ENCODE measurements at places on chromosomes 1 and 21.

GRCh38 chr1:109253803-109254620 is 4.7 kb downstream of the CELSR2 start:
- peak; percentile 31 for ATAC-seq

- ATAC-seq: no peak
These were observed 12.8 kb downstream of the PMVK start for GRCh38 chr1:154923695-154924094.

DNA sequence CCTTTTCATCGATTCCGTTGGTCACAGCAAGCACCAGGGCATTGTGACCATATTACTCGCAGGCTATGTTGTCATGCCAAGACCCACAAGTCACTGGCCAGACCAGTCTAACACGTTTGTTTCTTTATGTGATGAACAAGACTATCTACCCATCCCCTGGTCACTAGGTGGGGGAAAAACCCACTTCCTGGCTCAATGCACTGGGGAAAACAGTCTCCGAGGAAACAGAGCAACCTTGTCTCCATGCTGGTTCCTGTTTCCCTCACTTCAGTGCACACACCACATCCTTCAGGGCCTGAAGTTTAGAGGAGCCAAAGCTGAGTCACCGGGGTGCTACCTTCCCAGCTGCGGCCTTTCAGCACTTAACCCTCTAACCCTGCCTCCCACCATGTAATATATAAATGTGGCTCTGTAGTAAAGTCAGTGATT is 20.9 kb downstream of the ERICH3 start:
- ATAC-seq: peak; percentile 84

- no peak for ATAC-seq
These were observed 163.7 kb downstream of the HS2ST1 start for GRCh38 chr1:87077959-87078639.

DNA sequence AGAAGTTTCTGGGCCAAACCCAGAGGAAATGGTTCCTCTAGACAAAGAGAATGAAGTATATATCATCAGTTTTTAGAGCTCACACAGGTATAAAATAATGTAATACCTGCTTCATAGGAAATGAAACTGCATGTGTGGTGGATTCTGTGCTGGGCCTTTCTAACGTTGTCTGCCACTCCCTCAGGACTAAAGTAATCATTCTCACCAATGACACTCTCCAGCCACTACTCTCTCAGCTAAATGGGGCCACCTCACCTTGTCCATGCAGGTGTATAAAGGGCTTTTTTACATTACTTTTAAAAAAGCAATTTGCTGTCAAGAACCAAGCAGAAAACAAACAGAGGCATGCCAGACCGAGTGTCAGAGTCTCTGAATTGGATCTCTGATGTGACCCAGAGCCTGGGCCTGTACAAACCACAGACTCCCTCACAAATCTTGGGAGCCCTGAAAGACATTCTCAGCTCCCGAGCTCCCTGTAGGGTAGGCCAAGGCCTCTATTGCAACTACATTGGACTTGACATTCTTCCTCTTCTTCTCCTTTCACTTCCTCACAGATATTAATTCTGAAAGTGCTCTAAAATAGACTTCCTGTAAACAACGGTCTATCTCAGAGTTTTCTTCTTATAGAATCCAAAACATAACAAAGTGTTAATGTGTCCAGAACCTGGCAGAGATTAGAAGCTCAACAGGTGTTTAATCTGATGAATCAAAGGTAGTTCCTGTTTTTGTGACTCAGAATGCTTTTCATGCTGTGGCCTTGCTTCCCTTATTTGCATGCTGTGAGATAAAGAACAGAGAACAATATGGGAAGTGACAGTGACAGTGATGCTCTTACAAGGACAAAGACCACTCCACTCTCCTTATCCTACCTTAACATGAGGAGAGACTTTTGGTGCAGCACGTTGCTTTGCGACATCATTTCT is 8.6 kb downstream of the AIM2 start:
- no peak for ATAC-seq

DNA sequence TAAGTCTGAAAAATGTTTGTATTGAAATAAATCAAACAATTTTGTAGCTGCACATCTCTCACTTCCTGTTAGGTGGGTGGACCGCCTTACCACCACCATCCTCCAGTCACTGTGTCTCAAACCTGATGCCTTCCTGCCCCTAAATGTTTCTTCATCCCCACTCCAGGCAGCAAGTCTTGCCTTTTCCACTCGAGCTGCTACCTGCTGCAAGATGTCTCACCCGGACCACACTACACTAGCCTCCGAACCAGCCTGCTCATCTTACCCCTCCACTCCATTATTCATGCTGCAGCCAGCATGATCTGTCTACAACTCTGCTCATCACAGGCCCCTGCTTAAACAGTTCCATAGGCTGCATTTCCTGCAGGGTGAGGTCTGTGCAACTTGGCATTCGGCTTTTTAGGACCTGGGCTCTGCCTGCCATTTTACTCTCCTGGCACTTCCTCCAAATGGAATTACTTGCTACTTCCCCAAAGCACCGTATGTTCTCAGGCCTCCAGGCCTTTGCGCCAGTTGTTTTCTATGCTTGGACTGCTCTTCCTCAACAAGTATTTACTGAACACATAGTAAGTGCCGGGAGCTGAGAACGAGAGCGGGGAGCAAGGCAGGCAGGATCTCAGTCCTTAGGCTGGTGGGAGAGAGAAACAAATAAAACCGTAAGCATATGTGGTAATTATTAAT is 5.2 kb upstream of the SF3A3 start:
- no peak for ATAC-seq

DNA sequence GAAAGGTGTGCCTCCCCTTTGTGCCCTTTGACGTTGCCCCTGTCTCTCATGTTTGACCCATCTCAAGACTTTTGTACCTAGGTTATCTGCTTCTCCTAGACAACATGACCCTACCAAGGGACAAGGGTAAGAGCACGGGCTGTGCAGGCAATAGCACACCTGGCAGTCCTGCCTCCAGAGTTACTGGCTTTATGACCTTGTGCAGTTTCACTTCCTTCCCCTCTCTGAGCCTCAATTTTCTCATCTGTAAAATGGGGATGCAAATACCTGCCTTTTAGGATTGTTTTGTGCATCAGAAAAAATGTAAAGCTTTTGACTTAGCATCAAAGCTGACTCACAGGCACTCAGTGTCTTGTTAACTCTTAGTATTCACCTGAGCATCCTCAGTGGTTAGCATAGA is 36.4 kb downstream of the ELK4 start:
- no peak for ATAC-seq

GRCh38 chr1:12480041-12480440 is 138.0 kb downstream of the DHRS3 start:
- ATAC-seq: no peak

GRCh38 chr1:108199781-108200686 is at the start of gene SLC25A24:
Gene SLC25A24 (minus strand): TSS chr1:108200343. CDS start chr1:108200138, 205 bp downstream.
- peak; percentile 93 for ATAC-seq

GRCh38 chr1:64515427-64515826 is 45.5 kb downstream of the CACHD1 start:
- ATAC-seq: no peak

GRCh38 chr1:21910558-21911204 is 26.4 kb downstream of the HSPG2 start:
- ATAC-seq: no peak

- peak; percentile 68 for ATAC-seq
These were observed 49.8 kb upstream of the GNG12 start for GRCh38 chr1:67883069-67883468.

DNA sequence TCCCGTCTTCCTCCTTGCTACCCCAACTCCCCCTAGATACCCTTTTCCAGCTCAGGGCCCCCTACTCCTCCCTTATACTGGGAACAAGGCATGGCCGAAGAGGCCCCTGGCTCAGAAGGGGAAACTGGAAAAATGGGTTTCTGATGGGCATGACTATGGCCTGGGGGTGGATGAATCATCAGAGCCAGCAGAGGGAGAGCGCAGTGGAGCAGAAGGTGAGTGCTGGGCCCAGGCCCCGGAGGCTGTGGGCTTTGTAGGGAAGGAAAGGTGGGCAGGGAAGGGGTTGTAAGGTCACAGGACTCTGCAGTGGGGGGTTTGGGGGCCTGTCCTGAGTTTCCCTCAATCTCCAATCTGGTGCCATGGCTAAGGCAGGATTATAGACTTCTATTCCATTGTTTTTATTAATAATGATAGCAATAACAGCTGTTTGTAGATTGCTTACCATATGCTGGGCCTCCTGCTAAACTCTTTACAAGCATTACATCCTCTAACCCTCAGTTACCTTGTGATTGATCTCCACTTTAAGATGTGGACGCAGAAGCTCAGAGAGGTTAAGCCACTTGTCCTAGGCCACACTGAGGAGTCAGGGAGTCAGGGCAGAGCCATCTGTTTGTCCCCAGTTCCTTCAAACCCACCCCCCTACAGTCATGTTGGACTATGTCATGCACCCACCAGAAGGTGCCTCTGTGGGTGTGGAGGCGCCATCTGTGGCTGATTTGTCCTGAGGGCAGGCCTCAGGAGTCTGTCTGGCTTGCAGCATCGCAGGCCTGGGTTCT is 36.2 kb upstream of the ZNF362 start:
- ATAC-seq: peak; percentile 53

GRCh38 chr1:21027805-21028204 is 148.9 kb downstream of the EIF4G3 start:
- ATAC-seq: no peak

DNA sequence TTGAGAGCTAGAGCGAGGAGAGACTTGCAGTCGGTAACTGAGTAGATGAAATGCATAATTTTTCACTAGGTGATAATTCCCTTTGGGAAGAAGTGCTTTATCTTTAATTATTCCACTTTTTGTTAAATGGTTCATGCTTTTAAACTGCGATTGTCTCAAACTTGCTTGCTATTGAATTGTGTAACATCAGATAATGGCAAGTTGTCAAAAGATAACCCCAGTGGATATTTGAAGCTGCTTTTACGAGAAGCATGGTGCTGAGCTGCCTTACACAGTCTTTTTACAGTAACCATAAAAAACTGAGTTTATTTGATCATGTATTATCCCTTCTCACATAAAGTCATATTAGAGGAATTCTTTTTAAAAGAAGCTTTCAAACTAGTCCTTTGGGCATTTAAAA is 30.2 kb downstream of the TMEM50B start:
- no peak for ATAC-seq

- no peak for ATAC-seq
These were observed at the start of gene RGS8 for GRCh38 chr1:182684116-182684828. Gene RGS8 (minus strand): TSS chr1:182684587. CDS start chr1:182669649, 14,938 bp downstream.

- ATAC-seq: no peak
These were observed 187.9 kb downstream of the SMYD3 start for GRCh38 chr1:246319083-246319714.

GRCh38 chr1:9183898-9184297 is 50.7 kb upstream of the H6PD start:
- ATAC-seq: no peak

DNA sequence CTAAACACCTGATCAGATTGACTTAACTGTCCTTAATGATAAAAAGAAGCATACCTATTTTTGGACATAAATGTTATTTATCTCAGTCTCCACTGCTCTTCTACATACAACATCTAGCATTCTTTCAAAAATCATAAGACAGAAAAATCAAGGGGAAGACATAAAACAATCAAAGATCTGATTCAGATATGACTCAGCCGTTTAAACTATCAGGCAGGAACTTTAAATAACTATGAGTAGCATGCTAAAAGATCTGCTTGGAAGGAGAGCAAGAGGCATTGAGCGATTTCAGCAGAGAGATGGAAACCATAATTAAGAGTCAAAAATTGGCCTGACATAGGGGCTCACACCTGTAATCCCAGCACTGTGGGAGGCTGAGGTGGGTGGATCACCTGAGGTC is 27.2 kb upstream of the SLC22A15 start:
- no peak for ATAC-seq

DNA sequence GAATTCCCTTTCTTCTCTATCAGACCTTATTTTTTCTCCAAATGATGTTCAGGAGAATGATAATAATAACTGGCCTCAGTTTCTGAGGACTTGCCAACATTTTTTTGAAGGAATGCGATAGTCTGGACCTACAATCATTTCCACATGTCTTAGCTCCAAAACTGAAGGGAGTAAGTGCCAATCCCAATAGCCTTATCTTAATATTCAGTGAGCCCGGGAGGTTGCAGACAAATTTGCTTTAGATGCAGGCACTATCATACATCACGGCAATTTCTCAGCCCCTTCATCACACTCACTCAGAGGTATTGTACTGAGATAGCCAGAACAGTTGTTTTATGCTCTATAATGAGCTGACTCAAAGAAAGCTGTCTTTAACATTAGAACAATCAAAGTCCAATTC is 796.9 kb downstream of the ADGRL2 start:
- ATAC-seq: peak; percentile 85
